ENCODE measurements at places on chromosomes 5 and 9.

GRCh38 chr9:4781408-4781807 is 11.3 kb upstream of the RCL1 start:
- DNase-seq = no peak

DNA sequence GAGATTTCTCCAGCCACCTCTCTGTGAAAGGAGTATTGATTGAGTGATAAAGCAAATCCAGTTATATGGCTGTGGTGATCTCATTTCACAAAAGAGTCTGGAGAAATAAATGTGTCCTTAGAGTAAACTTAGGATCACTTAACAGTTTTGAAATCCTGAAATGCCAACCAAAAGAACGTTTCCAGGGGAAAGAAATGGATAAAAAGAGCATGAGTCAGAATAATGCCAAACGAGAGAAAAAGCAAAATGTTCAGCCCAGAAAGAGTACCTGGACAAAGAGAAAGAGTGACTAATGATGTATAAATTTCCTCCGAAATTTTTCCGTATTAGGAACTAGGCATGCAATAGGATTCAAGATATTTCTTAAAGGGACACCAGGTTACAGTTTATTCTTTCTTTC is 463.1 kb upstream of the CDH10 start:
- DNase-seq = no peak

DNA sequence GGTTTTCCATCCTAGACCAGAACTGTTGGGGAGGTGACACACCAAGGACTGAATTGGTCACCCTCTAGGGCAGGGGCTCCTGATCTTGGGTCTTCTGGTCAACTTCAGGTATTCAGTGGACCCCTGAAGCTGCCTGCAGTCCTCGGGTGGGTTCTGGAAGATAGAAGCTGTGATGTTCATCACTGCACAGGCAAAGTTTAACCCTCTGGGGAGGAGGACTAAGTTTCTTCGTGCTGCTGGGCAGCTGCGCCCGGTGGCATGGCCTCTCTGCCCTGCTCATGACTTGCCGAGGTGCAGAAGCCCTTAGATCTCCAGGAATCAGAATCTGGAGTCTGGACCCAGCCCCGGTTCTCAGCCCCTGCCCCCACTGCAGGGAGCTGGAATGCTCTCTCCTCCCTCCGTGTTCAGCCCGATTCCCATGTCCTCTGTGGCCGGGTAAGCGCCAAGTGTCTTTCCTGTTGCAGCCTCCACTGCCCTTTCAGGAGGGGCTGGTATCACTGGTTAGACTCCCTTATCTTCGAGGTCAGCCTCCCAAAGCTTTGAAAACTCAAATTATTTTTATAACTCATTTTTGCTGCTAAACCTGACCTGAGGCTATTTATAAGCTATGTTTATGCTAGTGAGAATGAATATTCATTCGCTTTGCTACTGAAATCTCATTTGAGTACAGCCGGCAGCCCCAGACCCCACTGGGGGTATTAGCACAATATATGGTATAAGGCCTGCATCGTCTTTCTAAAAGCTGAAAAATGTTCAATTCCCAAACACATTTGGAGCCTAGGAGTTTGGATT is 1.7 kb downstream of the LAMC3 start:
- no peak for DNase-seq

GRCh38 chr5:16049761-16050160 is 129.8 kb downstream of the MARCHF11 start:
- DNase-seq = no peak

GRCh38 chr9:10538073-10538472 is 74.7 kb downstream of the PTPRD start:
- no peak for DNase-seq
